ENCODE measurements at places on chromosomes 7 and 10.
A peak's percentile ranks its signal among the peaks of the same experiment; 100 is the strongest.

DNA sequence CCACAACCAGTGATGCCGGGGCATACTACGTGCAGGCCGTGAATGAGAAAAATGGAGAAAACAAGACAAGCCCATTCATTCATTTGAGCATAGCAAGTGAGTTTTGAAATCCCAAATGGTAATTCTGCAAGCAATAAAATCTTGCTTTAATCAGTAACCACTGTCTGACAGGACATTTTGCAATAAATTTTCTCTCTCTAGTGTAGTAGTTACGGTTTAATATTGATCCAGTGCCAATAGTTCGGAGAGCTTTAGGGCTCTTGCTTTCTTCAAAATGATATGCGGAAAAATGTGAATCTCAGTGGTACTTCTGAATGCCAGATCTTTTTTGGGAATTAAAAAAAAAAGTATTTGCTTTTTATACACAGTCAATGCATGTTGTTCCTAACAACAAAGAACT, 520.4 kb downstream of the SDK1 start:
- no peak for DNase-seq

DNA sequence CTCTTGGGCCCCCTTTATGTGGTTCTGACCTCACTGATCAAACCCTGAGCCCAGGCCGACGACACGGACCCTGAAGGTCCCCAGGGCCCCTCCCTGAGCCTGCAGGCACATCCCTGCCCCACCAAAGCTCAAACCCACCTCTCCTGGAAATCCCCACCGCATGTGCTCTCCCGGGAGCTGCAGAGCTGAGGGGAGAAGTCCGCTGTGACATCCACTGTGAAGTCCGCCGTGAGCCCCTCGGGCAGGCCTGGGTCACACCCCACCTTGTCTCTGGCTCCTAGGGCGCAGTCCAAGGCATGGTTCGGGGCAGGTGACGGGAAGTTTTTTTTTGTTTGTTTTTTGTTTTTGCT, 100.2 kb downstream of the MICALL2 start:
- no peak for DNase-seq

DNA sequence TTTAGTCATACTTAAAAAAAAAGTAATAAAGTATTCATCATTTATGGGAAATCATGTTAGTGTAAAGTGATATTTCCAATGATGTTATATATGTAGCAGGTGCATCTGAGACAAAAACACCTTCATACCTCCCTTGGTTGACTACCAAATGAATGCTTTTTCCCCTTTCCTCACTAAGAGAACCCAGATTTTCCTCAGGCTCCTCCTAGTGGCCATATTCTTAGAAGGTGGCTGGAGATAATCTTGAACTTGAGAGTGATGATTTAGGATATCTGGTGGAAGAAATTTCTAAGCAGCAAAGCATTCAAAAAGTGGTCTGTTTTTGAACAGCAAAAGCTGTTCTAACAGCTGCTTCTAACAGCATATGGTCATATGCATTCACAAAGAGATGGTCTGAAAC, 16.8 kb upstream of the DNAH11 start:
- DNase-seq, result no peak

DNA sequence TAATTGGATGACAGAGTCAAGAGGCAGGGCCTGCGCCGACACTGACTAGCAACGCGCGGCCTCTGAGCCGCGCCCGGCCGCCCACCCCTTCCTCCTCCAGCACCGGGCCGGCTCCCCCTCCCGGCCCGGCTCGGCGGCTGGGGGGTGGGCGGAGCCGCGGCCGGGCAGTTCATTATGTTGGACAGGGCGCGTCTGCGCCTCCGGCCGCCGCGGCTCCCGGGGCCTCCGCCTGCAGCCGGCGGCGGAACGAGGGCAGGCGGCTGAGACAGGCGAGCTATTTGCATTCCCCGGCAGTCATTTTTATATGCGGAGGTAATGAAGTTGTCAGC, 106.7 kb downstream of the SNX10 start:
- no peak for DNase-seq

GRCh38 chr10:34286136-34286739, 528.9 kb downstream of the PARD3 start:
- peak; percentile 2 for DNase-seq

- no peak for DNase-seq
Observed at GRCh38 chr7:42650171-42650570, 261.7 kb downstream of the C7orf25 start.

GRCh38 chr7:70143075-70144044, 545.1 kb downstream of the AUTS2 start:
- DNase-seq, result no peak

- DNase-seq, result no peak
Observed at GRCh38 chr7:131225619-131226513, 101.8 kb upstream of the MKLN1 start.

GRCh38 chr7:138828302-138828701, 30.3 kb upstream of the ATP6V0A4 start:
- no peak for DNase-seq

- DNase-seq, result no peak
Observed at GRCh38 chr7:30796105-30796869, 25.1 kb downstream of the MINDY4 start.

GRCh38 chr7:55129541-55130394, 111.0 kb downstream of the EGFR start:
- DNase-seq, result no peak

DNA sequence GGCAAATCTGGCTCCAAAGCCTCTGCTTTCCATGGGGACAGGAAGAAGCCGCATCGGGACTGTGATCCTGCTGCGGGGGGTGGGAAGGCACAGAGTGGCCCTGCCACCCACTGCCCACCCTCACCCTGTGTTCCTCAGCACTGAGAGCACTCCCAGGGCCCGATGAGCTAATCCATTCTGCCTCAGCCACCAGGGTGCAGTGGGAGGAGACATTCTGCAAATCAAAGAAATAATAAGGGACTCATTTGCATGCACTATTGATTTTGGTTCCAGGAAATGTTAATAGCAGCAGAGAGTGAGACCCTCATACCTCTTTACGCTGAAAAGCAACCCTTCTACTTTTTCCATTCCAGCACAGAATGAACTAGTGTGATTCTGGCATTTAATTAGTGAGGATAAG, 572.8 kb downstream of the INHBA start:
- DNase-seq, result no peak

DNA sequence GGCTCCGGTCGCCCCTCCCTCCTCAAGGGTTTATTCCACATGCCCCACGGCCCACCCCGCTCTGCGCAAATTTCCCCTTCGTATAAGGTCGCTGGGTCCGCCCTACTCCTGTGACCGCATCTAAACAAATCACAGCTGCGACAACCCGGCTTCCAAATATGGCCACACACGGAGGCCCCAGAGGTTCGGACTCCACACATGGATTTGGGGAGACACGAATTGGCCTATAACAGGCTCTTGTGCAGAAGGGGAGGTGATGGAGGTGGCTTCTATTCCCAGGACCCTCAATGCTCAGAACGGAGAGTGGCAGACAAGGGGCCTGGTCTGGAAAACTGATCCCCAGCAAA, 90.1 kb downstream of the FOXL3 start:
- no peak for DNase-seq

GRCh38 chr7:42170724-42171123, 66.3 kb downstream of the GLI3 start:
- no peak for DNase-seq

DNA sequence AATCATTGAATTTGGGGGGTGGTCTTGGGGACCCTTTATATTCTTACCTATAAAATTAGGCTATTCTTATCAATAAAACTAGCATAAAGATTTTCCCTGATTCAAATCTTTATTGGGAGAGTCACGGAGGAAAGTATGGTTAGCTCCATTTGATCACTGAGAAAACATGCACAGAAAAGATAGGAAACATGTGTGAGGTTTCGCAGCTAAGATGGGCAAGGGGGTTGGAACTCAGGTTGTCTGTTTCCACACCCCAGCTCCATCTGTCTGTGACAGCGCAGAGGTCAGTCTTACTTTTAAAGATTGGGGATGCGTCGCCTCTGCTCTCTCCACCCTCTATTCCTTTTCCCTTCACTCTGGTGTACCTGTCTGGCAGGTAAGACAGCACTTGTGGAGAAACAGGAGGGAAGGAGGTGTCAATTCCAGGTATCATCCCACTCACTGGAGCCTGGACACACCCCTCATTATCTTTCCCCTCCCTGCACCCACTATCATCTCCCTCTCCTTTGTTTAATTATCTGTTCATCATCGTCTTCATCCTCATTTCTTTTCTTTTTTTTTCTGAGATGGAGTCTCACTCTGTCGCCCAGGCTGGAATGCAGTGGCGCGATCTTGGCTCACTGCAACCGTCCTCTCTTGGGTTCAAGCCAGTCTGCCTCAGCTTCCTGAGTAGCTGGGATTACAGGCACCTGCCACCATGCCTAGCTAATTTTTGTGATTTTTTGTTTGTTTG, 2.4 kb upstream of the DENND10 start:
- no peak for DNase-seq

DNA sequence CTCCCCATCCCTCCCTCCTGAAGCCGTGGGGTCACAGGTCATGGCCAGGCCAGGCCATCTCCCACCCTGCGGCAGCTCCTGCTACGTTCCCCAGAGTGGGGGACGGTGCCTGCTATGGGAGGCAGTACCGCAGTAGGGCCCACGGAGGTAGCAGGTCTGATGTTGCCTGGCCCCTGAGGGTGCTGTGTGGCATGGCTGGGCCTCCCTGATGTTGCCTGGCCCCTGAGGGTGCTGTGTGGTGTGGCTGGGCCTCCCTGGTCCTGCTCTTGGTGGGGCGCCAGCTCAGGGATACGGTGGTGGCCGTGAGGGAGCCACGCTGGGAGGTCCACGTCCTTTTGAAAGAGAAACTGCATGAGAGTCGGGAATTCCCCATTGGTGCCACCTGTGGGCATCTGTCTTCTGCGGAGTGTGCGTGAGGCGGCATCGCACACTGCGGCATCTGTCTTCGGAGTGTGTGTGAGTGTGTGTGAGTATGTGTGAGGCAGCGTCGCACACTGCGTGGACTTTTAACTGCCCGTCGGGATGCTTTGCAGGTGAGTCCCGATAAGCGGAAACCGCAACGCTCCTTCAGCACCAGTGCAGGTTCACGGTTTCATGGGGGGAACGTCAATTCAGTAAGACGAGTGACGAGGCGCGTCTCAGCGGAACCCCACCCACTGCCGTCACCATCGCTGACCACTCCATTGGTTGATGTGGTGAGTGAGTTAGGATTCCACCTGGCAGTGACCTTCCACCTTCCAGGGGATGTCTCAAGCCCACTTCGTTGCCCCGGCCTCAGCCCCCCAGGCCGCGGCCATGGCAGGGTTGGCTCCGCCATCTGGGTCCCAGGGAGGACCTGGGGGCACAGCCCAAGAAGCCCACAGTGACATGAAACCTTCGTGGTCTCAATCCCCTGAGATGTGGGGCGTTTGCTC, 51.2 kb upstream of the CFAP46 start:
- DNase-seq, result no peak

GRCh38 chr7:106166651-106167342, 54.7 kb upstream of the SYPL1 start:
- DNase-seq, result peak; percentile 67

DNA sequence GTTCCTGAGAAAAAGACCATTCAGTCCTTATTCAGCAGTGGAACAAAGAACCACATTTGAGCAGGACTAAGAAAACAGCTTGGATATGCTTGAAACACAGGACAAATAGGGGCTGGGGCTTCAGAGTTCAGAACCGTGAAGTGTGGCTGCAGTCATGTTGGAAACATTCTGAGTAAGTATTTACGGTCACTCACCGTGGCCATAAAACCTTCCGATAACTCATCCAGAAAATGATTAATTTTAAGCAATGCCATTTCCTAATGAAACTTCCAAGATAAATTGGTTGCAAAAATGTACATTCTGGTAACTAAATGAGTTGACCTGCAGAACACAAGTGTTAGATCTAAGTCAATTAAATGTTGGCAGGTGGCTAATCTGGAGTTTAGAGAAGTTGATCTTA, 279.2 kb downstream of the CXCL12 start:
- no peak for DNase-seq

DNA sequence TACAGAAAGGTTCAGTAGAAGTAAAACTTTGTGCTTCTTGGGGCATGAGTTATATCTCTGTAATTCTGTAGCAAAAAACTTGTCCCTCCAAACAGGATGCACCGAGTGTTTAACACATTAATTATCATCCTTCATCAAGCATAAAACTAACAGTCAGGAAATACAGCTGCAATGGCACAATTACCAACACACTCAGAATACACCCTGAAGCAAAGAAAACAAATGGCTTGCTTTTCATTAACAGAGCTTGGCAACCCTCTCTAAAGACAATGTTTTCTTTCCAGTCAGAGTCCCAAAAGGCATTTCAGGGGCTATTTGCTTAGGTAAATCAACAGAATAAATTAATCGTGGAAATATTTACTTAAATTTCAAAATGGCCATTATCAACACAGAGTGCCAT, 107.7 kb downstream of the ICA1 start:
- no peak for DNase-seq

- no peak for DNase-seq
Observed at GRCh38 chr10:15123749-15124184, 26.6 kb downstream of the RPP38 start.

DNA sequence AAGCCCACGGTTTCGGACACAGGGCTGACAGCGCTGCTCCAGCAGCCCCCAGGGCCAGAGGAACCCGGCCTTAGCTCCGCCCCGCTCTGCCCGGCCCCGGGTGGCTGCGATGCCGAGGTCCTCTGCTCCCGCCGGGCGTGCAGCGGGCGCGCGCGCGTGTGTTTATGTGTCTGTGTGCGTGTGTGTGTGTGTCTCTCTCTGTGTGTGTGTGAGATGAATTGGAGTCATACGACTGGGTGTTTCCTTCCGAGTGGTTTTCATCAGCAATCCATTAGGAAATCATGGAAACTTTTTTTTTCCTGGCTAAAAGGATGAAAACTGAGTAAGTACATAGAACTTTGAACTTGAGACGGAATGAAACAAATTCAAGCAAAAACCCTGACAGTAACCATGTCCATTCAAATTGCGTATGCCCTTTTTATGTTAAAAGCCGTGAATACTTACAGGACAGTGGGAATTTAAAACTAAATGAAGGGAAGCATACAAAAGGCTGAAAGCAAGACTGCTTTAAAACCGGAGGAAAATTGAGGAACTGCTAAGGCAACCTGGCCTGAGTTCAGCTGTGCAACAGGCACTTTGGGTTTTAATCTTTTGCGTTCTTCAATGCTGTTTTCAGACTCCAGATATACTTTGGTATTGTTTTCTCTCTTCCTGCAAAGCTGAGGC, at the start of gene CPED1:
TSS of gene CPED1 (plus strand) at position 121 of the 666 bp plus-strand sequence. CDS start 911 bp downstream, outside the sequence.
- DNase-seq, result no peak

GRCh38 chr7:106484562-106484961, 176.4 kb downstream of the CCDC71L start:
- DNase-seq, result no peak

All from NCI-H446 (cell line).